T-helper 2 cell (primary cell): ENCODE measurements at places on chromosomes 7 and 10.

DNA sequence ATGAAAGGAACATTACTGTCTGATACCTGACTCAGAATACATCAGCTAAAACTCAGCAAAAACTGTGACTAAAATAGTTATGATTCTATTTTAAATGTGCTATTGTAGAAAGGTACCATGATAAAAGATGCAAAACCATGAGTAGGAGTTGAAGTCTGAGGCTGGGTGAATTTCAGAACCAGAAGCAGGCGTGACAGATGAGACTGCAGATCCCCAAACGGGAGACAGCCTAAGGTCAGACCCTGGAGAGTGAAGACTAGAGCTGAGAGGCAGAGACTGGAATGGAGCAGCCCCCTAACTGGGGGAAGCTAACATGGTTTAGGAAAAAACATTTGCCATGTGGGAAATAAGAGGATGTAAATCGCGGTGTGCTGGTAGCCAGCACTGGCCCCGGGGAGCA lies 275.8 kb downstream of the POM121L12 start:
- DNase-seq: no peak

- no peak for DNase-seq
Measured at GRCh38 chr10:104328896-104329710, 9.2 kb downstream of the ITPRIP start.

GRCh38 chr10:87767253-87767652 lies 50.8 kb downstream of the ATAD1 start:
- no peak for DNase-seq

GRCh38 chr10:76034353-76035205 lies 603.2 kb downstream of the LRMDA start:
- no peak for DNase-seq

DNA sequence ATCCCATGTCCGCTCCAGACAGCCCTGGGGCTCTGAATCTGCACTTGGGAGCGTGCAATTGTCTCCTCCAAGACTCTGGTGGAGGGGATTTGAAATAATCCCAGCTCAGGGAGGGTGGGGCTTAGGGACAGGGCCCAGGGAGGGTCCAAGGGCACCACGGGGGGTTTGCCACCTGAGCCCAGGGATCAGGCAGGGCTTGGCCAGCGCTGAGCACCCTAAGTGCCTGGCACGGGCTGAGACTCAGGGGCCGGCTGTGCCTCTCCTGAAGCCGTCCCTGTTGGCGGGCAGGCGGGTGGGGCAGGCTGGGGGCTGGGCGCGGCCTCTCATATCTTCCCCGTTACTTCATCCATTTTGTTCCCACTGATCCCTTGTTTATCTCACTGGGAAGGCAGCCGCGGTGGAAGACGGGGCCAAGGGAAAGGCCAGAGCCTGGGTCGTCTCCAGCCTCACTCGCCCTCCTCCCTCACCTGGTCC lies 41.8 kb upstream of the ELN start:
- DNase-seq: no peak

- peak; percentile 40 for DNase-seq
Measured at GRCh38 chr10:104267721-104268404, 1.1 kb upstream of the GSTO2 start.

DNA sequence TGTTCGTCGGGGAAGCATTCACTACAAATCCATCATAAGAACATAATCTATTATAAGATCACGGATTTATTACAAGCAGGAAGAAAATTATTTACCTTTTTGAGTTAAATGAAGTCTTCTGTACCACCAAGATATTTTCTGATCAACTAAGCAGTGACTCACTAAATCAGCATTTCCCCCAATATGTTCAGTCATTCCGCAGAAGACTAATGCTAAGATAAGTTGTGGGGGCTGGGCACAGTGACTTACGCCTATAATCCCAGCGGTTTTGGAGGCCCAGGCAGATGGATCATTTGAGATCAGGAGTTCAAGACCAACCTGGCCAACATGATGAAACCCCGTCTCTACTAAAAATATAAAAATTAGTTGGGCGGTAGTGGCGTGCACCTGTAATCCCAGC lies 144.2 kb upstream of the EGR2 start:
- no peak for DNase-seq

DNA sequence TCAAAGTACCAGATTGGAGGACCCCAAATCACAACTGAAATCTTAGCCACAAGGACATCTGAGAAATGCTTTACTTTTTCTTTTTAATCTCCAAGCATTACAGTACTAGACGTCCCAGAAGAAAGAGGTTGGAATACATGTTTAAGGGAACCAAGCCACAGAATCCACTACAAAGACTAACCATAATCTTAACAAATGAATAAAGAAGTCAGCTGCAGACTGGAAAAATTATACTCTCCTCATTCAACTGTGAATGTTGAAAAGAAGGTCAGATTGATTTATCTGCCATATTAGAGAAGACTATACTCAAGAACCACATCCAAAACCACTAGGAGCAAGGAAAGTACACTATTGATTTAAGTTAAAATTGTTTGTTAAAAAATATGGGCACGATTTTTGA lies 102.1 kb upstream of the ABCB5 start:
- DNase-seq: no peak

DNA sequence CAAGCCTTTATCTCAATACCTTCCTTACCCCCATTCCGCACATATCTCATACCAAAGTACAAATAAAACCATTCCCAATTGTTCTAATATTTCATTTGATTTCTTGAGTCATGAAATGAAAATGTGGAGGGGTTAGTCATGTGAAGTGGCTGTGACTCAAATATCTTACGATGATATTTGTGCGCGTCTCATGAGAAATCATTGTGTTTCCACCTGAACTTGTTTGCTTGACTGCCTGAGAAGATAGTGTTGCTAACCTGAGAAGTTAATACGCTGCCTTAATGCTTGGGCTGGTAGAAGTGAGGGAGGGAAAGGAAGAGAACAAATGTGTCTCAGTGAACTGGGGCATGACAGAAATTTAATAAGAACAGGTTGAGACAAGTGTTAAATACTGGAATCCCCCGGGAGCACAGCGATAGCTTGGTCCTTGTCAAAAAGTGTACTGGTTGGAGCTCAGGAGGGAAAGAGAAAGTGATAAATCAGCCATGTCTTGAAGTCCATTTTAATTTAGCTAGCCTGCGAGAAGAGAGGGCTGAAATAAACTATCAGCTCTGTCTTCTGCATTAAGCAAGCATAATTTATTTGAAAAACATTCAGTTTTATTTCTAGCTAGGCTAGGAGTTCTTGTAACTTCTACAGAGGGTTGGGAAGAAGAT lies 7.2 kb upstream of the EPHA1 start:
- no peak for DNase-seq

DNA sequence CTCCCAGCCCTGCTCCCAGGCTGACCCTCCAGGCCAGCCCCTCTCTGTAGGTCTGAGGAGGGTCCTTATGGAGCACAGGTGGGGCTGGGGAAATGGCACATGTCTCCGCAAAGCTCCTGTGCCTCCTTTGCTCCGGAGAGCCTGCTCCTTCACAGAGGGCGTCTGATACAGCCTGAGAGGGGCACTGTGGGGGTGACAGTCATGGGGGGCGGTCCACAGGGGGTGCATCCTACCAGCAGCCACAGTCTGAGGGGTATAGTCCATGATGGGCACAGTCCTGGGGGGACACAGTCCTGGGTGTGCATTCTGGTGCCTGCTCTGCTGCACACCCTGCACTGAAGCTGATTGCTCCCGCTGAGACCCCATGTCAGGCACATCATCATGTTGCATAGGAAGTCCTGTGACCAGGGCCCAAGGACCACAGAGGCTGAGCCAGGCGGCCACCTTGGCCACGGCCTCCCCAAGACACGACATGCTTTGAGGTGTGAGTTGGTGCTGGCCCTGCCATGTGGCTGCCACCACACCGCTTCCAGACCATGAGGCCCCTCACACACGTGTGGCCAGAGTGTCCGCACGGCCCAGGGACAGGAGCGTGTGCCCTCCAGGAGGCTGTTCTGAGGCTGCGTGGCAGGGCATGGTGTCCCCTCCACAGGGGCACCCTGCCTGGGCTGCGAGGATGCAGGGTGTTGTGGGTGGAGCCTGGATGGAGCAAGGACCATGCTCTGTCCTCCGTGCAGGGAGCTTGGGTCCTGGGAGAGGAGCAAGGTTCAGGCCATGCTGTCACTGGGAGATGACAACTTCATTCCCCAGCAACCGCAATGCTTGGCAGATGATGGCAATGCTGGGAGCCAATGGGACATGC lies 59.2 kb downstream of the PWWP2B start:
- no peak for DNase-seq

DNA sequence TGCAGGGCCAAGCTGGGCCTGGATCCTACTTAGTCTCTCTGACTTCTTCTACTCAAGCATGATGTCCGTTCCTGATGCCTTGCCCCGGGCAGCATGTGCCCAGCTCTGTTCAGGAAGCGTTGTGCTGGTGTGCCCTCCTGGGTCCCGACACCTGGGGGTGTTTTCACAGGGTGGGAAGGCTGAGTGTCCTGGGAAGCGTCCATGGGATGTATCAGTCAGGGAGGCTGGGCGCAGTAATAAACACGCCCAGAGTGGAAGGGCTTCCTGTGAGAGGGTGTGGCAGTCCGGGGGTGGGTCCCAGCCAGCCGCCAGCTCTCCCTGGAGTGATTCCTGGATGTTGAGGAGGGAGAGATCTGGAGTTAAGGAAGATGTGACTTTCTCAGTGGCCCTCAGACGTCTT lies 29.0 kb downstream of the FOXK1 start:
- no peak for DNase-seq

GRCh38 chr10:126904818-126905701 lies at the start of gene DOCK1:
DOCK1 (plus strand) TSS chr10:126905428; CDS start chr10:126905518, 90 bp downstream.
- DNase-seq: no peak

DNA sequence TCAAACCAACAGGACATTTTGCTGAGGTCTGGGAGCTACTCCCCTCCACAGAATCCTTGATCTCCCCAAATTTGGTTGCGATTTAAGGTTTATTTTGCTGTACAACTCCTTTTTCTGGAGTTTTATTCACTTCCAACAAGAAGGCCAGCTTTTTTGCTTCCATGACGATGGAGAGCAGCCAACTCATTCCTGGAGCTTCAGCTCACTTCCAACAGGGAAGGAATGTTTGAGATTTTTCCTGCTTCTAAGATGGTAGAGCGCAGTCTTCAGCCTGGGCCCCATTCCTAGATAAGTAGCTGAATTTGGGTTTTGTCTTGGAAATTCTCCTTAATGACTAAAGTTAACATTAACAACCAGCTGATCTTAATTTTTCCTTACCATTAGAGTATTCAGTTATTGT lies 30.9 kb upstream of the CREB3L2 start:
- no peak for DNase-seq

- DNase-seq: no peak
Measured at GRCh38 chr10:10528563-10528910, 489.1 kb upstream of the CELF2 start.

GRCh38 chr10:62133618-62134017 lies 135.0 kb downstream of the RTKN2 start:
- DNase-seq: no peak

- no peak for DNase-seq
Measured at GRCh38 chr7:43430411-43430810, 152.5 kb upstream of the STK17A start.

GRCh38 chr7:80838643-80839042 lies 80.2 kb downstream of the SEMA3C start:
- no peak for DNase-seq

DNA sequence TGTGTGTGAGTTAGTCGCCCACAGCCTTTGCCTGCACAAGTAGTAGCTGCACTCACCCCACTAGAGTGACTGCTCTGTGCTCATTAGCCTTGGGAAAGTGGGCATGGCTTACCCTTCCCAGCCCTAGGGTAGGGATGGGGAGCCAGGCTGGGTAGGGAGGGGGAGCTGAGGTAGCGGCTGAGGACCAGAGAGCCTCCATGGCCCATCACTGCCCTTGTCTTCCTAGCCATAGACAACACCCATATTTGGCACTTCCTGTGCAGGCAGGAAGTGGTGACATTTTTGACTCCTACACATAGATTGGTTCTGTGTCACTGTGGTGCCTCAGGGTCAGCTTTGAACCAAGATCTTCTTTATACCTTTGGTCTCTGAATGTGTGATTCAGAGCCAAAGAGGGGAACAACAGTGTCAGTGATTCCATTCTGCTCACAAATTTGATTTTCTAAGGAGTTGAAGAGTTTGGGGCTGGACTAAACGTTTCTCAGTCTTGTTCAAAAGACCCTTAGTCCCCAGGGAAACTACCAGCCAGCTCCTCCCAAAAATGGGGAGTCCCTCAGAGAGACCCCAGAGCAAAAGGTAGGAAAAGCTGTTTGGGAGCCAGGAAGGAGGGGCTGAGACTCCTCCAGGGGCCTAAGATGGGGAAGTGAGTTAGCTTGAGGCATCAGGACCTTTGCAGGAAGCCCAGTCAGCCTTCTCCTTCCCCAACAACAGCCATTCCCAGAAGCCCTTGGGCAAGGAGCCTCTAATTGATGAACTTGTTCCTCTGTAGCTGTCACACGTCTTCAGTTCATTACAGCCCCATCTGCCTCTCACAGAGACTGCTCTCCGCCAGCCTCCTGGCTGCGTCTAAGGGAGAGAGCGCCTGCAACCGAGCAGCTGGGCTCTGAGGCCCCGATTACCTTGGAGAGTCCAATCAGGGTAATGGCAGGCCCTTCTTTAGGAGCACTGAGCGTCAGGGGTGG lies 135.0 kb downstream of the CDH23 start:
- peak; percentile 48 for DNase-seq

DNA sequence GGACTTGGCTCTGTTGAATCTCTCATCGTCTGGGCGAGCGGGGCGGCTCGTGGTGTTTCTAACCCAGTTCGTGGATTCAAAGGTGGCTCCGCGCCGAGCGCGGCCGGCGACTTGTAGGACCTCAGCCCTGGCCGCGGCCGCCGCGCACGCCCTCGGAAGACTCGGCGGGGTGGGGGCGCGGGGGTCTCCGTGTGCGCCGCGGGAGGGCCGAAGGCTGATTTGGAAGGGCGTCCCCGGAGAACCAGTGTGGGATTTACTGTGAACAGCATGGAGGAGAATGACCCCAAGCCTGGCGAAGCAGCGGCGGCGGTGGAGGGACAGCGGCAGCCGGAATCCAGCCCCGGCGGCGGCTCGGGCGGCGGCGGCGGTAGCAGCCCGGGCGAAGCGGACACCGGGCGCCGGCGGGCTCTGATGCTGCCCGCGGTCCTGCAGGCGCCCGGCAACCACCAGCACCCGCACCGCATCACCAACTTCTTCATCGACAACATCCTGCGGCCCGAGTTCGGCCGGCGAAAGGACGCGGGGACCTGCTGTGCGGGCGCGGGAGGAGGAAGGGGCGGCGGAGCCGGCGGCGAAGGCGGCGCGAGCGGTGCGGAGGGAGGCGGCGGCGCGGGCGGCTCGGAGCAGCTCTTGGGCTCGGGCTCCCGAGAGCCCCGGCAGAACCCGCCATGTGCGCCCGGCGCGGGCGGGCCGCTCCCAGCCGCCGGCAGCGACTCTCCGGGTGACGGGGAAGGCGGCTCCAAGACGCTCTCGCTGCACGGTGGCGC lies at the start of gene EN2:
Gene EN2 (plus strand): TSS at position 19 of the 767 bp plus-strand sequence. CDS start 249 bp downstream, at position 268.
- no peak for DNase-seq

DNA sequence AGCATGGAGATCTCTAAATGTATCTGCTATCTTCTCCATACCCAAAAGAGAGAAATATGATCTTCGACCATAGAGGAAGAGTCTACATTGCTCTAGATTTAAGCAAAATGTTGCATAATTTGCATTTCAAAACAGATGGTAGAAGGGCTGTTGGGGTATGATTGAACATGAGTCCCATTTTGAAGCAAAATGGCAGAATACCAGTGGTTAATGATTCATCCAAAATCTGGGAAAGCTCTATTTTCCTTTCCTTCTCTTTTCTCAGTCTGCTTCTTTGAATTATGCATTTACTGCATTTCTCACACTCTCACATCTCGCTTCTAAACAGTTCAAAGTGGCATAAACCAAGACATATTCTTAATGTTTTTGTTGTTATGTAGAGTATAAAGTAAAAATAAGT lies 178.5 kb downstream of the MACC1 start:
- DNase-seq: no peak
